Cardiac muscle cell (in vitro differentiated cells and primary cell): ENCODE measurements at places on chromosomes 4 and X.

GRCh38 chr4:163663454-163664225, 169.2 kb downstream of the TMA16 start:
- DNase-seq: no peak

DNA sequence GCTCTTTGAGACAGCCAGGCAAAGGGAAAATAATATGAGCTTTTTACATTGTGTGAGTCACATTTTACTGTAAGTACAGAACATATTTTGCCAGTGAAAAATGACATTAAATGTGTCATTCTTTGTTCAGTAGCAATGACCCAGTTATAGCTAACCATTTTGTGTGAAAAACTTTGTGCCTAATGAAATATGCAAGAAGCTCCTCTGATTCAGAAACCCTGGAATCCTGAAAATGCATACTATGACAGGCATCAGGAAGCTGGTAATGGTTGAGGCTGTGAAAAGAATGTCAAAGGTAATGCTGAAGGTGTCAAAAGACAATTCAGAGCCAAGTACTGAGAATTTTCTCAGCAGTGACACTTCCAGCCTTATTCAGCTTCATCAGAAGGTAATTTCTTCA, 549.5 kb upstream of the SMIM31 start:
- DNase-seq: peak; percentile 4

DNA sequence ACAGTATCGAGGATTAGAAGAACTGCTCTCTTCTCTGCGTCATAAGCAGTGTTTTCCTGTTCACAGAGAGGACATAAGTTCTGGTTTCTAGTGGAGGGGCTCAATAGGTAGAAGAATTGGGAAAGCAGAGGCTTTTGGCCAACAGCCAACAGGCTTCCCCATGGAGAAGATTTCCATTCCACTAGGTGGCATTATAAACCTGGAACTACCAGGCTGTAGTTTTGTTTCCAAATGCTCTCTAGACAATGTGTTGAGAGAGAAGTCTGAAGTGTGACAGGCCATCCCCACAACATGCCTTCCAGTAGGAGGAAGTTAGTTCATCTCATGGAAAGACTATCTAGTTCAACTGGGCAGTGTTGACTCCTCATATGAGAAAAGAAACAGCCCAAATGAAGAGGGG, 63.8 kb upstream of the ANXA10 start:
- peak; percentile 24 for DNase-seq

DNA sequence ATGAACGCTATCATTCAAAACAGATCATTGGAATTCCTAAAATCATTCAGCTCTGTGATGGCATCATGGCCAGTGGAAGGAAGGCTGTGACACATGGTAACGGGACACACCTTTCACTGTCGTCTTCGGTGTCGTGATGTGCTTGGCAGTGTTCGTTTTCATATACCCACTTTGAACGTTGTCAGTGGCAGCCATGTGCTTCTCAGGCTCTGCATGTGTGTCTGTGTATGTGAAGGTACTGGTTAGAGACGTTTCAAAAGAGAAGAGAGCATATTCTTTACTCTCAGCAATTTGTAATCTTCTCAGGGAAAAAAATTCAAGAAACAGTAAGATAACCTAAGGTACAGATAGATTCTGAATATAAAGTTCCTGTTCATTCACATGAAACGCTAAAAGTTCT, 70.6 kb upstream of the MSANTD1 start:
- DNase-seq: no peak

DNA sequence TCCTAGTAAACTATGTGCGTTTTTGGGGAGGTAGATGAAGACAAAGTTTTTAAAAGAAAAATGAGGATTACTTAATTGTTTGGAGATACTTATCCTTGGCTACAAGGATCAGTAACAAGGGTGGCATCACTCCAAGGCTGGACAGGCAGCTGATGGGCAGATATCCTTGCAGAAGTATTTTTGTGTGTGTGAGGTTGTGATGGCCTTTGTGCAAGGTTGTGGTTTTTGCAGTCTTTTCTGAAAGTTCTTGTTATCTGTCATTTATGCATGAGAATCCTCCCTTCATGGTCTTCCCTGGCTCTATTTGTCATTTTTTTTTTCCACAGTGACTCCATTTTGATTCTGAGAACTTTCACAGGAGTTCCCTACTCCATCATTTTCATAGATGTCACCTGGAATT, 96.0 kb upstream of the C1GALT1C1 start:
- DNase-seq: no peak

- no peak for DNase-seq
These were observed 90.1 kb downstream of the CEP44 start for GRCh38 chr4:174373821-174374220.
